ENCODE measurements at places on chromosomes 4 and X.

GRCh38 chr4:186227744-186228513, 622 bp downstream of the KLKB1 start:
- DNase-seq = no peak

DNA sequence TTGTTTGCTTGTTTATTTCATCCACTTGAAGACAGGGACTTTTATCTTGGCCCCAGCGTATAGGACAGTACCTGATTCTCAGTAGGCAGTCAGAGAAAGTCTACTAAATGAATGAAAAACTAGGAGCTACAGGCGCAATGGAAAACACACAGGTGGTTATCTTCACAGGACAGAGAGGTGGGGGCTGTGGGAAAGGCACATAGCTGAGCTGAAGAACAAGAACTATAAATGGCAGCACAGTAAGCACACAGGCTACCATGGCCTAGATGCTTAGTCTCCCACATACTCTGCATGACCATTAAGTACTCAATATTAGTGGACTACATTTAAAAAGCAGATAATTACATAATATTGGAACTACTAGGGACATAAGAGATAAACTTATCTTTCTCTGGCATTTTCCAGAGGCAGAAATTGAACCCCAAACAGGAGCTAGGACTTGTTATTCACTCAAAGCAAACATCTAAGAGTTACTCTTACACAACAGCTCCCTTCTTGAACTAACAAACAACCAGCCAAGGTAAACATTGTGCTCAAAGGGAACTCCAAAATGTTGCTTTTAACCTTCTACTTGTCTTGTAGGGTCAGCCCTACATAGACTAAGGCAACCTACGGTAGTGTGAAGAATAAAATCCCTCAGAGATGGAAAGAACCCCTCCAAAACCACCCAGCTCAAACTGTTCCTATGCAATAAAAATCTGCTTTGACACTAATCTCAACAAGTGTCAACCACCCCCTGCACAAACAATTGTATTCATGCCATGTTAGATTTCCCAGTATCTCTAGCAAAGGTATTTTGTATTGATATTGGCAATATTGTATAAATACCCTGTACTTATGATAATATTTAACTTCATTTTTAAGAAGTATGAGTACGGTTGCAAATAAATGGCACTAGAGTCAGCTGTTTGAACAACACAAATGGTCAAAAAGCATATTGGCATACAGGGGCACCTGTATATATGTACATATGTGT, 593.6 kb downstream of the KLHL13 start:
- DNase-seq = no peak

DNA sequence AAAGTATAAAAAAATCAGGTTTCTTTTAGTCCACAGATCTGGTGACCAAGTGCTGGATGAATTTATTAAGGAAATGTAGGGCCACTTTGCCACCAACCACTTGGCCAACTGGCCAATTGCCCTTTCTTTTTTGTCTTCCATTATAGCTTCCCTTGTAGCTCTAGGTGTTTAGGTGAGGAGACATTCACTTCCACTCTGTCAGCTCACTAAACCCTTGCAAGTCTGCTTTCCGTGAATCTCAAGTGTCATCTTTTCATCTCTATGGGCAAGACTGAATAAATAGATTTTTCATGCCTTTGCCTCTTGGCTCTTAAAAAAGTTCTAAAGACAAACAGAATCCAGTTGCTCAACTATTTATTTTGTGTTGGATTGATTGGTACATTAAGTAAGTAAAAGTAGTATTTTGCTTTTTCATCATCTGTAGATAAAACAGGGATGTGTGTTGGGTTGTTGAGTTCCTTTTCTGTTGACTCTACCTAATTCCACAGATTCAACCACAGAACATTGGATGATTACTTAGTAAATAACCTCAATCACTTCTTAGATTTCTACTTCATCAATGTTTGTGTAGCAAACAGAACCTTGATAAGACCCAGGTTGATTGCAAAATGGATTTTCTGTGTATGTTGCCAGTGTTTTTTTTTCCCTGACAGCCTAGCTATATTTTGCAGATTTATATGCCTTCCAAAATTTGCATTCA, 68.1 kb upstream of the GRXCR1 start:
- no peak for DNase-seq

DNA sequence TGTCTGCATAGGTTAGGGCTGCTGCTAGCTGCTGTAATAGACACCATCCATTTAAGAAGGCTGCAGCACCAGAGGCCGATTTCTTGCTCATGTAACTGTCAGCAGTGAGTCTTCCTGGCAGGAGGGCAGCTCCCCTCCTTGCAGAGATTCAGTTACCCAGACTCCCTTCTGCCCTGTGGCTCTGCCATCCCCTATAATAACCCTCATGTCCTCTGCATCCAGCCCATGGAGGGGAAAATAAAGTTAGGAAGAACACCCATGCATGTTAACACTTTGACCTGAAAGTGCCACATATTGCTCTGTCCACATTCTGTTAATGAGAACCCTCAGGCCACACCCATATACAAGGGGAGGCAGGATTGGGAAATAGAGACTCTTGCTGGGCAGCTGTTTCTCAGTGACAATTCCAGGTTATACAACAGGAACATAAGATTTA, 5.4 kb downstream of the STBD1 start:
- no peak for DNase-seq

DNA sequence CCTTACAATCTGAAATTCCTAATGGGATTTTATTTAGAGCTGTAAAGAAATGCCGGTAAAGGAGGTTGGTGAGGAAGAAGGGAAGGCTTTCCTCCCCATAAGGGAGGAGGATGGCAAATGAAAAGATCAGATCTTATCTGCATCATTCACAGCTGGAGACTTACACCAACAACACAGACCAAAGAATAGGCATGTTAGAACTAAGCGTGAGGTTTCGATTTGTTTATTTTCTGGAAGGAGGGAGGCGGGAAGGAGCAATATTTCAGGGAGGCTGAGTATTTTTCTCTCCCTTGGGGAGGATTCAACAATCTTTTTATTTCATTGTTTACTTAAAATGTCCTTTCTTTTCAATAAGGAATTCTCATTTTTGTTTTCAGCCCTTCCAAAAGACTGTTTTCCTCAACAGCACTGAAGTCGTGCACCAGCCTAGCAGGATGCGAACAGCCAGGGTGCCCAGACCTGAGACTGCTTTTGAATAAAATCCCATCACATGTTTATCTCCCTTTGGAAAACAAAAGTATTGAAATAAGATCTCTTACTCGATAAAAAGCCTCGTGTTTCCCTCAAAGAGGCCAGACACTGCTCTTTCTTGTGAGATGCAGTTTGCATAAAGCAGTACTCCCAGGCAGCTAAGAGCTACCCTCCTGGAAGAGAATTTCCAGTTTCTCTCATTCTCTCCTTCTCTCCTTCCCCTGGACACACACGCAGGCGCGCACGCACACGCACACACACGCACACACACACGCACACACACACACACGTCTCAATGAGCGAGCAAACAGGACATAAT, 236.1 kb downstream of the MGST2 start:
- peak; percentile 57 for DNase-seq

DNA sequence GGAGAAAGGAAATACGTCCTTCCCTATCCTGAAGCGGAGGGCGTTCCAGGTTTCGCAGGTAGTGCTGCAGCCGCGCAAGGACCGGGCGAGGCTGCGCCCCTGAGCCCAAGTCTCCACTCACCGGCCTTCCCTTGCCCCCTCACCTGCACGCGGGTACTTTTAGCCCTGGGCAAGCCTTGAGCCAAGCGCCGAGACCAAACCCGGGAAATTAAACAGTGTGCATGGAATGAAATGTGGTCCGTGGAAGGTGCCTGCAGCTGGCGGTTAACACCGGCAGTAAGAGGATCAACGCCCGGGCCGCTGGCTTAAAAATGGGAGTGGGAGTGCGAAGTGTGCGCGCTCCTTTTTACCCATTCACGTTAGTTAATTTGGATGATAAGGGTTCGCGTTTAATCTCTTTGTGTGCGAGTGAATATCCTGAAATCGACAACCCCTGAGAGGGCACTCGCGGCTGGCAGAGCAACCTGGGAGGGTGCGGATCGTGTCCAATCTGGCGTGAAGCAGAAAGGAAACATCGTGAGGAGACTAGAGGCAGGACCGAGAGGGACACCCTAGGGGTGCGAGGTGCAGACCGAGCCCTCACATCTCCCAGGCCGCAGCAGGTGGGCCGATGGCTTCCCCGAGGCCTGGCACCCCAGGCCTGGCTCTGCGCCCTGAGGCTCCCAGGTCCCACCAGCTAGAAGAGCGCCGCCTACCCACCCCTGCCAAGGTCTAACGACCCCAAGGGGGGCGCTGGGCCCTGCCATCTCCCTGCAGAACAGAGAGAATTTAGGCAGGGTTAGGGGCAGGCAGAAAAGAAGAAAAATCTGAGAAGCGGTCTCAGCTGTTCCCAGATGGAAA, 2.0 kb upstream of the HELT start:
- DNase-seq = no peak

- no peak for DNase-seq
These were observed 184.8 kb upstream of the MTMR8 start for GRCh38 chrX:64580035-64580434.

DNA sequence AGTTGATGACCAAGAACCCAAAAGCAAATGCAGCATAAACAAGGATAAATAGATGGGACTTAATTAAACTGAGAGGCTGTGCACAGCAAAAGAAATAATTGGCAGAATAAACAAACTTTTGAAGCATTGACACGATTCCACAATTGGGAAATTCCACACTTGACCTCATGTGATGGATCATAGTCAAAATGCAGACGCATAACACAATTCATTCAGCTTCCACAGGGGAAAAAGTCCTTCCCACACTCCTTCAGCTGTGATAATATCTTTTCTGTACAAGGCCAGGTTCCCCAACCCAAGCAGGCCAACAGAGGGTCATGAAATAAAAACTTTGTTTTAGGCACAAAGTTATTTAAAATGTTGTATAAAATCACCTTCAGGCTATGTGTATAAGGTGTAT, 66.6 kb upstream of the SLIT2 start:
- no peak for DNase-seq

DNA sequence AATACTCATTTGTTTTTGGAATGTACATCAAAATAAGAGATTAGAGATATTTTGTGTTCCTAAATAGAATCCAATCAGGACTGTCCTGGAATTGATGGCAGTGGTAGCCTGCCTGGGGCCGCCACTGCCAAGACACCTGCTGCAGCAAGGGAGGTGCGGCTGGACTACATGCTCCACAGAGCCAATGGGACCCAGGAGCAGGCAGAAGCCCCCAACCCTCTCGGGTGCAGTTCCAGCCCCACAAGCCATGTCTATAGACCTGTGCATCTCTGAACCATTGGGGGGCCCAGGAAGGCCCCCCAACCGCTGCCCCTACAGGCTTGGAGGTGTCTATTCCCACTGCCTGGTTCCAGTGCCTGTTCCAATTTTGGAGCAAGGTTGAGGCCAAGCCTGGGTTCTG, 1524.3 kb downstream of the PCDH18 start:
- no peak for DNase-seq

DNA sequence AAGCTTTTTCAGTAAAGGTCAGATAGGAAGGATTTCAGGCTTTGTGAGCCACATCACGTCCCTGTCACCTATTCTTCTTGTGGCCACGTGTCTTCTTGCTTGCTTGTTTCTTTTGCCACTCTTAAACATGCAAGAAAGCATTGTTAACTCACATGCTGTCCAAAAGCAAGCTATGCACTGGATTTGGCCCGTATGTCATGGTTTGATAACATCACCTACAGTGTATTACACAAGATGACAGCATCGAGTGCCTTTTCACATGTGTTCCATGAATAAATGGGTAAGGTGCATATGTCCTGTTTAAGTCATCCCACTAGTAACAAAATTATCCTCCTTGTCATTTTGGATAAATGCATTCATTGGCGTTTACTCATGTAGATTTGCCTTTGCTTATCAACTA, 468.0 kb upstream of the FAT1 start:
- DNase-seq = no peak

DNA sequence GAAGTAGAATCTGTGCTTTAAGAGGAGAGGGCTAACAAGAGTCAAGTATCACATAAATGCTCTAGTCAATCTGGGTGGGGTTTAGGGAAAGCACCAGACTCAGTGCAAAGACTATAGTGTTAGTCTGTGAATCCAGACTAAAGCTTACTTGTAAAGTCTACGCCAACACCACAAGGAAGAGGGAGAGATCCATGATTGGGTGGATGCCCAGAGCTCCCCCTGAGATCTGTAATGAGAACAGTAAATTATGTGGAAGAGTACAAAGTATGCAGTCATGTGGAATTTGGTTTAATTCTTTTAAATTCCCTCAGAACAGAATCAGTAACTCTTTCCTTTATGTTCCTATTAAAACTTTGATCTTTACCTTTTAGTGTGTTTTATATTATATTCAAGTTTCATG, 354.7 kb upstream of the SPANXN4 start:
- no peak for DNase-seq

DNA sequence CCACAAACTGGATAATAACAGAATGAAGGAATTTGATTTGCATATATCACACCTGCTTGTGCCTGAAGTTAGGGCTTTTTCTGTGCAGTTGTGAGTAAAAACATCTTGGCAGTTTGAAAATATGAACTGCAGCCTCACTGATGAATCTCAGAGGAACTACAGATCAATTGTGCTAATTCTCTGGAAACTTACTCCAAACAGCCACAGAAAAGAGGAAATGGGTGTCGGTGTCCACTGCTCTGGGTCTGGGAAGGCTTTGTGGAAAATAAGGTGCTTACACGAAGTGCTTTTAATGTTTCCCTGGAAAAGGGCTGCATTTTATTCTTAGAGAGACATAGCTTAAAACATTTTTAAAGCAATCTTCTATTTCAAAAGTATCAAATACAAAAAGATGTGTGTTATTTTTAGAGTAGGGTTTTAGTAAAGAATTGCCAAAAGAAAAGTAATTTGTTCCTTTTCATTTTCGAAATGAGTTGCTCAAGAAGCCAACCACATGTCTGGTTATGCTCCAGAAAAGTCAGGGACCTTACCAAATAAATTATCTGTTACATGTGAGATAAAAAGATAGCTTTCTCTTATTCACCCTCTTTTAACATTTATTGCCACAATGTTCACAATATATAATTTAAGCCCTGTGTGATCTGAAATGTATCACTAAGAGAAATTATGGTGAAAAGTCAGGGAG, 240.1 kb downstream of the FRAS1 start:
- DNase-seq = no peak

DNA sequence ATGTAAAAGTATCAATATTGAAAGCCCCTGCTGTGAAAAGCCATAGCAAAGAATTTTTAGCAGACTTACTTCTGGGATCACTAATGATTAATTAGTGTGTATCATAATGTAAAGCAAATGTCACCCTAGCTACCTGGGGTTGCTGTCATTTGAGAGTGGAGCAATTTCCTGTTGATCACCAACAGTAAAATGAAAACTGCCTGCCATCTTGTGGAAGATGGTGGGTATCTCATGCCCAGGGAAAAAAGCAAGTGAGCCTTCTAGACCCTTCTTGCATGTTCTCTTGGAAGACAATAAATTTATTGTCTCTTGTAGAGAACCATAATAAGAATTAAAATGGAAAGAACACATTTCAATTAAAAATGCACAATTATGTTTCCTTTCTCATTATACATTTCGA, 360.2 kb downstream of the ZIC3 start:
- no peak for DNase-seq

Data from DMS79 treated with DMSO at 0.1 percent for 48 hours (cell line).